ENCODE measurements at places on chromosomes 6 and 20.

DNA sequence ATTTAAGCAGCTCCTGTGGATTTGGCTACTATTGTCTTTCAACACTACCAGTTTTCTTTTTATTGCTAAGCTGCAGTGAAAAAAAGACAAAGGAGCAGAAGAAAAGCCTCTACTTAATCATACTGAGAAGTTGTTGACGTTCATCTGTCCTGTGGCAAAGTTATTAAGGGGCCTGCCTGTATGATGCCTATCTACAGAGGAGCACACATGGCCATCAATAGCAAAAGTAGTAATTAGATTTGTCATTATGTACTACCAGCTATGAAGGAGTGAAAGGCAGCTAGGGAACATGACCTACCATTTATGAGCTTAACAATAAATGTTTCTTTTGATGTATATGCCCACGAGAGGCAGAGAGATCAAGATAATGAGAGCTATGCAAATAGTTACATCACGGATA is 620.9 kb downstream of the PHF3 start:
- no peak for DNase-seq

DNA sequence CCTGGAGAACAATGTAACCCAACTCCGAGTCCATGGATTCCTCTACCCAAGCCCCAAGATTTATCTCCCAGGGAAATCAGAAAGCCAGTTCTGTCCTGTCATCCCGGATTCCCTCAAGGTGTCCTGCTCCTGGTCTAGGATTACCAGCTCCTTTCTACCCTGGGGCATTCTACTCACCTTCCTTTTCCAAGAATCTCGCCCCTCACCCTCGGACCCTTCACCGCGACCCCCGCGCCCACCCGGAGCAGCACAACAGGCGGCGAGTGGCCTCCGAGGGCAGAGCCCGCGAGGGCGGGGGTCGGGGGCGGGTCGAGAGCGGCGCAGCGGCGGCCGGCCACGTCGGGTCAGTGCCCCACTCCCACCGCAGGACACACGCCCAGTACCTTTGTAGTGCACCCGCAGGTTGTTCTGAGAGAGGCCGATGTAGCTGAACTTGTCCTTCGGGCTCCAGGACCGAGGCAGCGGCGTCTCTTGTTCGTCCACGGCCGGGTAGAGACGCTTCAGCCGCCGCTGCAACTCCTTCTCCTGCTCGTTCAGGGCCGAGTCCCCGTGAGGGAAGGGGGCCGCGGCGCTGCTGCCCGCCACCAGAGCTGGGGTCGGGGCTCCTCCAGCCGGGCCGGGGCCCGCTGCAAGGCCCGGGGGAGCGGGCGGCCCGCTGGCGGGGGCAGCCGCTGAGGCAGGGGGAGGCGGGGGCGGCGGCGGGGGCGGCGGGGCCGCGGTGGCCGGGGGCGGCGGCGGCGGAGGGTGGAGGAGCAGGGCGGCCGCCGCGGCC is 897 bp downstream of the RANBP9 start:
- DNase-seq: no peak

DNA sequence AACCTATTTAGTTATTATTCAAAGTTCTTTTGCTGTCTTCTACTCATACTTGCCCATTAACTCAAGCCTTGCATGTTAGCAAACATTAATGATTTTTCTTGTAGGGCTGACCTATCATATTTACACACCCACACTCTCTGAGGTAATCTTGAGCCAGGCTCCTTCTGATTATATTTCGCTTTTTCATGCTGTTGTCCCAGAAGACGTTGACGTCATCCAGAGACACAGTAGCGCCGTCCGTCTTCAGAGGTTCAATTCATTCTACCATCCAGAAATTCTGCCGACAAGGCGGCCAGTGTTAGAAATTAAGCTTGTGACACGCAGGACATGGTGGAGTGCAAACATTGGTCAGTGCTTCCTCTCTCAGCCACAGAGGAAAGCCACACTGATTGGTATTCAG is 584.7 kb downstream of the BMP2 start:
- no peak for DNase-seq

- DNase-seq: no peak
Observed at GRCh38 chr6:10453596-10453995, 38.7 kb upstream of the TFAP2A start.

GRCh38 chr6:108789475-108789874 is 58.7 kb upstream of the ARMC2 start:
- no peak for DNase-seq

DNA sequence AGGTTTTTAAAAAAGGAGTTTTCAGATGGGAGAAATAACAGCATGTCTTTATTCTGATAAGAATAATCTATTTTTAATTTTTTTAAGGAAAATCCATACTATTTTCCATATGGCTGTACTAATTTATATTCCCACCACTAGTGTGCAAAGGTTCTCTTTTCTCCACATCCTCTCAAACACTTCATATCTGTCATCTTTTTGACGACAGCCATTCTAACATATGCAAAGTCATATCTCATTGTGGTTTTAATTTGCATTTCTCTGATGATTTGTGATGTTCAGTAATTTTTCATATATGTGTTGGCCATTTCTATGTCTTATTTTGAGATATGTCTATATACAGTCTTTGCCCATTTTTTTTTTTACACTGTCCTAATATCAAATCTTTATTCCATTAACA is 280.6 kb upstream of the RUNX2 start:
- DNase-seq: no peak

DNA sequence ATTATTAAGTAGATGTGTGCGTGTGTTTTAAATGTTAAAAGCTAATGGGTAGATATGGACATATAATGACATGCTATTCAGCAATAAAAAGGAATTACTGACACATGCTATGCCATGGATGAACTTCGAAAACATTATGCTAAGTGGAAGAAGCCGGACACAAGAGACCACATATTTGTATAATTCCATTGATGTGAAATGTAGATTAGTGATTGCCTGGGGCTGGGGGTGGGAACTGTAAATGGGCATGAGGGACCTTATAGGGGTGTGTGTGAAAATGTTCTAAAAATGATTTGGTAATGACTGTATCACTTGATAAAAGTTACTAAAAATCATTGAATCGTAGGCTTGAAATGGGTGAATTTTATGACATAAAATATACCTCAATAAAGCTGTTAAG is 104.5 kb upstream of the BEND3 start:
- DNase-seq: no peak

DNA sequence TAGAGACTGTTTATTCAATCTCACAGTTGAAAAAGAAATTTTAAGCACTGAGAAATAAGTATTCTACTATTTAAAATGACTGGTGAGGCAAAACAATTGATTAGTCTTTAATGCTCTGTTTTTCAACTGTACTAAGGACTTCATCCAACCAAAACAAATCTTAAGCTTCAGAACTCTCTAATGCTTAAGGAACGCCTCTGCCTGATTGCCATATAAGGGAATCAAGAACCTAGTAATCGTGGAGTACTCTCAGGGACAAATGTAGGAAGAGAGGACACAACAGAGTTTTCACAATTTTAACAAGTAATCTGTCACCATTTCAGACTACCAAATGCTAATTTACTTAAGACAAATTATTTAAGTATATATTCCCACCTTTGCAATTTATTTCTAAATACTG is 16.1 kb downstream of the FBXO30 start:
- DNase-seq: no peak

- DNase-seq: no peak
Observed at GRCh38 chr6:66995669-66996068, 1288.6 kb upstream of the EYS start.

DNA sequence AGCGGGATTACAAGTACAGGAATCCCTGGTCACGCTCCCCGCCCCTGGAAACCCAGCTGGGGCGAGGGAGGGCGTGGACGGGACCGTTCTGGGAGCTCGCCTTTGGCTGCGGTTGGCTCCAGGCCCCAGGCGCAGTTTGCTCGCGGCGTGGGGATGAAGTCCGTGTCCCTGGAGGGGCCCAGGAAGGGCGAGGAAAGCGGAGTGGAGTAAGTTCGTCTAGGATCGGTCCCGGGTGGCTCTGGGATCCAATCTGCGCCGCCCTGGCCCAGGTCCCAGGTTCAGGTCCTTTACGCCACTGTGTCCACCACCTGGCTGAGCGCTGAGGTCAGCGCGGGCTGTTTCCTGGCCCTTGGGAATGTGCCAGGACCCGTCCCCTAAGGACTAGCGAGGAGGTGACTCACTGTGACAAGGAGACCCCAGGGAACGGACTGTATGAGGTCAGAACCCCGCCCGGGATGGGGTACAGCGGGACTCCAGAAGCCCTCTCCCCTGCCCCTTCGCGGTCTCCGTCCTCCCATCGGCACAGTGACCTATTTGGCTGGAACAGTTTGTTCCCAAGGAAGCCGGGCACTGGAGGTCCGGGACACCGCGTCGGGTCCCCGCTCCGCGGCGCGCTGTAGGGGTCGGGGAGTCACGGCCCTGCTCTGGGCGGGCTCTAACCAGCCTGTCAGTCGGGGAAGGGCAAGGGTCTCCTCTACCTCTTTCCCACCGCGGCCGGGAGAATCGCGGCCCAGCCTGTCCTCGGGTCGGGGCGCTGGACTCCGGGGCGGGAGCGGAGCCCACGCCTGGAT is 724 bp downstream of the CDKN1A start:
- DNase-seq: no peak

DNA sequence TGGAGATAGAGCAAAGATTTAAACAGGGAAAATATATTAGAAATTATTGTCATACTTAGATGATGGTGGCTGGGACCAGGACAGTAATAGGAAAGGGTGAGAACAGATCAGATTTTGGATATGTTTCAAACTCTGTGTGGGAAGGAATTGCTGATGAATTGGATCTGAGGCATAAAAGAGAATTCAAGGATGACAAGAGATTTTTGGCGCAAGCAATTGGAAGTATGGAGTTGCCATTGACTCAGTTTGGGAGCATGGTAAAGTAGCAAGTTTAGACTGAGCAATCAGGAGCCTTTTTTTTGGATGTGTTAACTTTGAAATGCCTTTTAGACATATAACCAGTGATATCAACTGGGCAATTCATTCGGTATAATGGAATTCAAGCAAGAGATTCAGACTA is 14.4 kb downstream of the TAB2 start:
- no peak for DNase-seq

- no peak for DNase-seq
Observed at GRCh38 chr6:106710580-106710979, 81.2 kb downstream of the QRSL1 start.

GRCh38 chr6:43924222-43924702 is 154.3 kb downstream of the VEGFA start:
- DNase-seq: peak; percentile 24

- DNase-seq: no peak
Observed at GRCh38 chr6:12010635-12011275, 1.4 kb upstream of the HIVEP1 start.

DNA sequence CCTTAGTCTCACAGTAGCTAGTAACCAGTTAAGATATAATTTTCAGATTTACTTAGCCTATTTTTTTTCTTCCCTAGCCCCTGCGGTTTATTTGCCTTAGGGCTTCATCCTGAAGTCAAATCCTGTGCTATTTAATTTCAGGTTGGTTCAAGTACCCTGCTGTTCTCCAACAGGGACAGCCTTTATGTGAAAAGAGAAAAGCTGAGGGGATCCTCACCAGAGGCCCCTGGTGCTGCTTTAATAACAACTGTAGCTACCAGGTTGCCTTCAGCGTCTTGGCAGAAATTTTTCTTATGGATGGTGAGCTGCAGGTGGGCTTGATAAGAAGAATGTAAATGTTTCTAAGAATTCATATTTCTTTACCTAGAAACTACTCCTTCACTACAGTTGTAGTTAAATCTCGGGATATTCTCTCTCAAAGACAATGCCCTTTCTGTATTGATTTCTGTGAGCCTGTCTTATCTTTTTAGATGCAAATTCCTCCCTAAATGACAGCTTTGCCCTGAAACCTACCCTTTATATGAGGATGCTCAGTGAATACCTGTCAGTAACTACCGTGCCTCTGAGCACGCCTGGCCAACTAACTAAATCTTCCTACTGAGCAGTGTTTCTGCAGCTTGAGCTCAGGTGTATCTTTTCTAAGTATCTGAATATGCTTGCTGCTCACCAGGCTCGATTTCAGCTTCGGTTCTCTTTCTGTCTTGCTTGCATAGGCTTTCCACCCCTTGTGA is 320.5 kb downstream of the MMUT start:
- DNase-seq: no peak

DNA sequence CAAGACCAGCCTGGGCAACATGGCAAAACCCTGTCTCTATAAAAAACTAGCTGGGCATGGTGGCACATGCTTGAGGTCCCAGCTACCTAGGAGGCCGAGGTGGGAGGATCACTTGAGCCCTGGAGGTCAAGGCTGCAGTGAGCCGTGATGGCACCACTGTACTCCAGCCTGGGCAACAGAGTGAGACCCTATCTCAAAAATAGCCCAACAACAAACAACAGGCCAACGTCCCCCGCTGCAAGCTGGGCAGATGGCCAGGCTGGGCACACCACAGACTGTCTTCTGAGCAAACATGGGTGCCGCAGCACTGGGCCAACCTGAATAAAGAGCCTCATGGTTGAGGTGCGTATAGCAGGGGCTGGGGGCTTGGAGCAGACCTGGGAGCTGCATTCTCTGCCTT is 46.6 kb upstream of the SRF start:
- DNase-seq: no peak

DNA sequence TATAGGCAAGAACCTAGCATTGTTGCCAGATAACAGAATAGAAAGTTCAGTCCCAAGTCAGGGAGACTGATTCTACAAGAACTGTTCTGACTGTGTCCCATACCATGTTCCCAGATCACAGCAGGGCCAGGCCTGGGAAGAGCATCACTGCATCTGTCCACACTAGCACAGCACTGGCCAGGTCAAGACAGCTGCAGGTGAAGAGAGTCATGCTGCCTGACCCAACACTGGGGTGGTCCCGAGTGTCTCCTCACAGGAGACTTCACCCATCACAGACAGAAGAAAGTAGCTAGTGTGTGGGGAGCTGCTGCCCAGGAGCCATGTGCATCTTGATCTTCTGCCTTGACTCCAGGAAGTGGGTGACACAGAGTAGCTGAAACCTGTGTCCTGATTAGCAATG is 1.3 kb upstream of the CST9L start:
- no peak for DNase-seq

- no peak for DNase-seq
Observed at GRCh38 chr6:20870493-20870892, 336.2 kb downstream of the CDKAL1 start.

GRCh38 chr6:129969064-129969463 is 49.3 kb upstream of the L3MBTL3 start:
- no peak for DNase-seq

- DNase-seq: no peak
Observed at GRCh38 chr6:130148181-130148580, 74.6 kb downstream of the SAMD3 start.

DNA sequence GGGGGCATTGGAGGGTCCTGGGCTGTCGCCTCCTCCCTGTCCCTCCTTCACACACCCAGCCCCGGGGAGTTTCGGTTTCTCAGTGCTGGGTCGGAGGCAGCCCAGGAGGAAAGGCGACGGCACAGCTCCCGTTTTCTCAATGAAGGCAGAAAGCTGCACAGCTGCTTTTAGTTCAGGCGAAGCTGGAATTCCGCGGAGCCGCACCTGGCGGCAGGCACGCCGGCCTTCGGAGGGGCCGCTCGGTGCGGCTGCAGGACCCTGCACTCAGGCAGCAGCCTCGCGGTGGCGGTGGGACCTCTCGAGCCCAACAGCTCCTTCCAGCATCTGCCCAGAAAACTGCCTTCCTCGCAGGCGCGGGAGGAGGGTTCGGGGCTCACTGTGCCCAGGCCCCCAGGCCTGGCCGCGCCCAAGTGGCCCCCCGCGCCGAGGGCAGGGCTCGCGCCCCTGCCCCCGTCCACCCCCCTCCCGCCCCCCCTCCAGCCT is 4.6 kb downstream of the FOXQ1 start:
- DNase-seq: no peak
